Heart left ventricle (tissue), 16 donors: ENCODE measurements at places on chromosomes 7 and 10. TPM values are rescaled to one million over a fixed set of nuclear protein-coding genes. Genes with fewer than 3 reads are reported as not detected.

DNA sequence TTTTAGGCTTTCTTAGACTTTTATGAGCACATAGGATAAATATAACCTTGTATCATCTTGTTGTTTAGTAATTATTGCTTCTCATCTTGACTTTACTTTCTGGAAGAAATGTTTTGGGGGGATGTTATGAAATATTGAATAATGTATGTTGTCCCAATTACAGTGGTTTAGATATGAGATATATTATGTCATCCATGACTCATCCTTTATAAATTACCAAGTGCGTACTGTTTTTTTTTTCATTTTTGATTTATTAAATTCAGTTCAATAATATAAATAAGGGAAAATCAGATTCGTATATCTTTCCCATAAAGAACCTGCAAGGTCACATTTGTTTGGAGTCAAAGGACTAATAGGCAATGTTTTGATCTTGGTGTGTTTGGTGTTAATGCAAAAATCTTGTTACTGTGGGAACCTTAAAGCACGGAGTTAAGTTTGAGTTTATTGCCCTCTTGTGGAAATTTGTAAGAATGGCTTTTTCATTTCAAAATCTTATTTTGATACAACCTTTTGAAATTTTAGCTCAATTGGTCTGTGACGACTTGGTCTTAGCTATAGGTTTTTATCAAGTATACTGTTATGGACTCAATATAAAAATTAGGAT, 108.6 kb downstream of the SRI start:
- DNase-seq = no peak

DNA sequence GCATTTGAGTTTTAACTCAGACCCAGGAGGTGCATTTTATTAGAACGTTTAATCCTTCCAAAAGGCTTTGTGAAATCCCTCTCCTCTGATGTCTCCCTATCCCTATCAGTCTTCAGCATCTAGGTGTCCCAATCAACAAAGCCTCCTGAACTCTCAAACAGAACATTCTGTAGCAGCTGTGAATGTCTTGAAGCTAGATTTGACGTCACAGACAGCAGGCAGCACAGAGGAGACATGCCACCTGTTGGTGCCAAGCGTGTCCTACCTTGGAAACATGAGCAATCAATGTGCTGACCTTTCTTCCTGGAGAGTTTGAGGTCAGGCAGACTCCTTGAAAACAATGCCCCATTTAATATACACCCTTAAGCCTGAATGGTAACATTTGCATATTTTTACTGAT, 125.5 kb downstream of the RNLS start:
- no peak for DNase-seq

GRCh38 chr10:99433378-99434020, 3.1 kb upstream of the GOT1 start:
- DNase-seq = no peak

DNA sequence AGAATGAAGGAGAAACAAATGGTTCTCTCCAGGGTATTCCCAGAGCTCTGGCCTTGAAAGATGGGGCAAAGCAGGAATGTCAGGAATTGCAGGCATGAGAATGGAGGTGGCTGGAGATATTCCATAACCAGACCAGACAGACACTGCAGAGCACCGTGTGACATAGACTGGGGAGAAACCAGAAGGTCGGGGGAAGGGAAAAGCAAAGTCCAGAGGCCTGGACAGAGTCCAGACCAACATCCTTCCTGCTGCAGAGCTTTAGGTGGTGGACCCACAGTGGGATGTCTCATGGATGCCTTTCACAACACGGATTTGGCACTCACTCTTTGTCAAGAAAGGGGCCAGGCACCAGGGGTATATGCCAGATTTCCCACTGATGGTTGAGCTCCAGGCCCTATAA, 177.2 kb upstream of the INHBA start:
- DNase-seq = no peak

GRCh38 chr10:96402417-96403305, 43.9 kb upstream of the OPALIN start:
- no peak for DNase-seq

- DNase-seq = no peak
These were observed 26.5 kb upstream of the BET1 start for GRCh38 chr7:94030634-94031033.

DNA sequence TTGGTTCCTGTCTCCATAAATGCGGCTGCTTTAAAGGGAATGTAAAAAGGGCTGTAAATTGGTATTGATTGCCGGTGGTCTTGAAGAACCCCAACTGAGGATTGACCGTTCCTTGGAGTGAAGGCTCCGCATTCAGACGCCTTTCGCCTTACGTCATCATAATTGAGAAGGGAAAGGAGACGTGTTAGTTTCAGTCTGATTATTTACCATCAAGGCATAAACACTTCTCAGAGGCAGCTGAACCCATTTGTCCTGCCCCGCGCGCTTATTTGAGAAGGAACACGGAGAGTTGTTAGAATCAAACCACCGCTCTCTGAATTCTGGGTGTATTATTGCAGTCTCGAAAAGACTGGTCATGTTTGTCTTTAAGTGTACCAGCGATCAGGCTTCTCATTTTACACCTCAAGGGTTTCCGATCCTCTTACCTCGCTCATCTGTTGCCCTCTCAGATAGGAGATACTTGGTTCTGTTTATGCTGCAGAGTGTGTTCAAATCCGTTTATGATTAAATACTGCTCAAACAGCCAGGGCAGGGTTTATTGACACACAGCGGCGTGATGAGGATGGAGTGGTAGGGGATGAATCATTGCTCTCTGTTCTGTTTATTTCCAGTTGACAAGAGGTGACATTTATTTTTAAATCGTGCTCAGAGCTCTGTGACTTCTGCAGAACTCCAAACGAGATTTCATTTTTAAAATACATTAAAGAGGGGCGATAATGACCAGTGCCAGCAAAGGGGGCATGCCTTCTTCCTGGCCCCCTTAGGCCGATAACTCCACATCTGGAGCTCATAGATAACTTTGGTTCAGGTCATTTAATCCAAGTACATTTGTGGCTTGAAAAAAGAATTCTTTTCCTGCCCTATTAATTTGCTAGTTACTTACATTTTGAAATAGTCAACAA, 30.4 kb downstream of the FOXK1 start:
- no peak for DNase-seq

GRCh38 chr7:110973196-110973990, 117.5 kb upstream of the LRRN3 start:
- DNase-seq = no peak

- DNase-seq = no peak
These were observed 3.1 kb downstream of the SH3PXD2A start for GRCh38 chr10:103852189-103852711.

- no peak for DNase-seq
These were observed 27.6 kb upstream of the RUFY2 start for GRCh38 chr10:68434657-68435056.

The ITIH5 gene
- 16.3 TPM for total RNA-seq

The DRGX gene
- not detected for total RNA-seq

The OPN1SW gene
- total RNA-seq = not detected

The IKZF5 gene
- total RNA-seq = 11.5 TPM

The IDI2 gene
- total RNA-seq = not detected
